Upper lobe of right lung (tissue), 1 donor: ENCODE measurements at places on chromosomes 7 and 10. TPM values are rescaled to one million over a fixed set of nuclear protein-coding genes. Genes with fewer than 3 reads are reported as not detected.

- DNase-seq: no peak
These were observed 40.6 kb upstream of the BMPR1A start for GRCh38 chr10:86715836-86716235.

DNA sequence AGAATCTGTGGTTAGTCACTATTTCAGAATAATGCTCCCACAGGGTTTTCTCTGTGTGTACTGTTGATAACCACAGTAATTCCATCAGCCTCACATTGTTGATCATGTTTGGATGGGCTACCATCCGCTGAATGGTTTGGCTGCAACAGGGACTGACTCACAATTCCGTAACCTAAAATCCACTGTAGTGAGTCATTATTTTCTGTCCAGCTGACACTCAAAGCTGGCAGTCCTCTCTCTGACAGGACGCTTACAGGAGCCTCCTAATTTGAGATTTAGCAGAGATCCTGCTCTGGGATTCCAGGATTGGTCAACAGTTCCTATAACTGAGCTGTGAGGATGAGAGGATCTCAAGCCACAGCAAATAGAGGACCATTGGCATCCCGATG lies 32.7 kb downstream of the VWA2 start:
- no peak for DNase-seq

DNA sequence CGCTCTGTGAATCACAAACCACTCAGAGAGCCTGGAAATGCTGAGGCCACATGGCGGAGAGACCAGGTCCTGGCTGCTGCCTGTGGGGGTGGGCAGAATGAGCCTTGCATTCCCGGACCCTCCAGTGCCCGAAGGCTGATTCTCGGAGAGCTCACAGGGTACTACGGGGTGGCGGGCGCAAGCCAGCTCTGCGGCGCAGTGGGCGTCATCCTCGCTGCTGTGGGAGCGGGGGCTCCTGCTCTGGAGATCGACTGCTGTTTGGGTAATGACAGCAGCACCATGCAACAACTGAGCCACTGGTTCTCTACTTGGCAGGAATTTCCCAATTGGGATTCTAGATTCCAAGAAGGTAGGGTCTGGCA lies 108.0 kb downstream of the PTPRN2 start:
- peak; percentile 43 for DNase-seq

GRCh38 chr10:72085864-72086465 lies 2.4 kb downstream of the SPOCK2 start:
- DNase-seq: no peak

- no peak for DNase-seq
These were observed 417.1 kb downstream of the DNAJB6 start for GRCh38 chr7:157753713-157754415.

GRCh38 chr7:118350260-118350659 lies 125.8 kb downstream of the ANKRD7 start:
- no peak for DNase-seq

- DNase-seq: no peak
These were observed 243.9 kb downstream of the GRID1 start for GRCh38 chr10:86122646-86123045.

MKX gene
- 1.7 TPM for total RNA-seq

CYP2C8 gene
- total RNA-seq: 0.46 TPM

SDK1 gene
- total RNA-seq: 10.4 TPM
